ENCODE measurements at places on chromosomes 1 and 21. TPM values are rescaled to one million over a fixed set of nuclear protein-coding genes. Genes with fewer than 3 reads are reported as not detected.
A peak's percentile ranks its signal among the peaks of the same experiment; 100 is the strongest.

The RYR2 gene
- total RNA-seq, result 10.7 TPM

The ETV3L gene
- total RNA-seq, result not detected

- peak; percentile 90 for DNase-seq
Observed at GRCh38 chr1:201792534-201793305, 36.2 kb upstream of the IPO9 start.

- no peak for DNase-seq
Observed at GRCh38 chr1:57874418-57874877, 450.6 kb upstream of the DAB1 start.

GRCh38 chr1:198167436-198167934 is 10.7 kb downstream of the NEK7 start:
- no peak for DNase-seq

The CFAP107 gene
- total RNA-seq, result not detected

- no peak for DNase-seq
Observed at GRCh38 chr1:115719285-115719684, 49.2 kb downstream of the CASQ2 start.

The GGPS1 gene
- total RNA-seq, result 31.3 TPM

Data from sigmoid colon (tissue), 7 donors.